ENCODE measurements at places on chromosomes 6 and 20. TPM values are rescaled to one million over a fixed set of nuclear protein-coding genes. Genes with fewer than 3 reads are reported as not detected.

CCDC170 gene
- 0.87 TPM for total RNA-seq

ARMH2 gene
- total RNA-seq, result not detected

TMEM74B gene
- 0.38 TPM for total RNA-seq

GHRH gene
- total RNA-seq, result not detected

PTGIS gene
- 3.8 TPM for total RNA-seq

GRCh38 chr6:35178932-35179832, 34.6 kb upstream of the SCUBE3 start:
- DNase-seq, result no peak

- DNase-seq, result no peak
Measured at GRCh38 chr6:44428682-44429081, 41.2 kb downstream of the CDC5L start.

DNA sequence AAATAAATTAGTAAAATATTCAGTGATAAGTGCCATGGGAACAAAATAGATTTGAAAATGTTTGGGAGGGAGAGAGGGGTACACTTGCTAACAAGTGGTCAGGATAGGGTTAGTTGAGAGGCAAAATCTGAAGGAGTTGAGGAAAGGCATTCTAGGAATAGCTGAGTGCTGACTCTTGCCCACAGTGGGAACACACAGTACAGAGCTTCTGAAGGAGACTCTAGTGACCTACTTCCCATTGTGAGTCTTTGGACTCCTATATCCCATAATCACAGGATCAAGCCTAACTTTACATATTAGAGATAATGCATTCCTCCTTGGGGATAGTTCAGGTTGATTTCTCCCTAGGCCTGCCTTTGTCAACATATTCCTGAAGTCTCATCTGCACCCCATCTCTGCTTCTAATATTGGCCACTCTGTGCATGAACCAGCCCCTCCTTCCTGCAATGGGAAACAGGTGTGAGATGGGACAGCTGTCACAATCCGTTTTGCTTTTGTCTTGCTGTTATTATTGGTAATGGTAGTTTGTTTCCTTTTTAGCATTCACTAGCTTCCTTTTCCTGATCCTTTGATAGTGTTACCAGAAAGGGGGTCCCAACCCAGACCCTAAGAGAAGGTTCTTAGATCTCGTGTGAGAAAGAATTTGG, 2.6 kb upstream of the TRIM38 start:
- no peak for DNase-seq

DNA sequence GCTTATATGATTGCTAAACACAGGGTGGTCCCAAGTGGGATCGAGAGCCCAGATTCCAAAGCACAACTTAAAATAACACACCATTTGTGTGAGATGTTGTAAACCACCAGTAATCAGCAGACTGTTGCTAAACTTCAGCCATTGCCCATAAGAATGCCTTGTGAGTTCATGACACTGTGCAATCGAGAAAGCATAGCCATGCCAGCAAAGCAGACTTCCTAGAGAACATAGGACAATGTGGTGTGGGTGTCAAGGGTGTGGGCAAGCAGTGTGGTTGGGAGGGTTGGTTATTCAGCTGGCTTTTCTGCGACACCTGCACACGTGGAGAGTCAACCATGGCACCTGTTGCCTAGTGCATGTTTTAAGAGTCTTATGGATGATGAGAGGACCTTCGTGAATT, 16.1 kb upstream of the CALHM6 start:
- no peak for DNase-seq

DNA sequence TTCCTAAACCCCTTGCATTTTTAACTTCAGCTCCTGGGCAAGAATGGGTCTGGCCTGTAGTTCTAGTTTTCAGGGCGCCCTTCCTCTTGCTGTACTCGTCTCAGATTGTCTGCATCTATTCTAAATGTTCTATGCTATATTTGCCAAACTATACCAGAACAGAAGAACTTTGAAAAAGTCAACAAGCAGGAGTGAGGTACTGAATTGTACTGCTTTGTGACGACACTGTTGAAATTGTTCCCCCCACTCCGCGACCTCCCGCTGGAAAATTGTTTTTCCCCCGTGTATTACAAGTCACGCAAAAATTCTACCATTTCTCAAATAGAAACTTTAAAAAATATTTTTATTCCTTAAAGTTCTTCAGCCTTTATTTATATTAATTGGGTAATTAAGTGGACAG, 73.9 kb downstream of the CBFA2T2 start:
- no peak for DNase-seq

DNA sequence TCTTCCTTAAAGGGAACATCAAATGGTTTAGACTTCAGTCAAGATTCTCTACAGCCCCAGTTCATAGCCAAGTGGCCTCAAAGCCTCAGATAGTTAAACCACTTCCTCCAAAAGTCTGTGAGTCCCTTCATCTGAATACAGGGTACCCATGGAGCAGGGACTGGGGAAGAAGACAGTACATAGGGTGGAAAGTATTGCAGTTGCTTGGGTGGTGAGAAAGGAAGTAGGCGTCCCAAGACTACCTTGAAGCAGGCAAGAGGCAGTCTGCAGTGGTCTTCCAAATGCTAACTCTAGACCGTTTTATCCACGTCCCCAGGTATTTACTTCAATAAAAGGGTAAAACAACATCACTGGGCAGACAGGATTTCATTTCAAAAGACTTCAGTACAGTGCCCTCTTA, 2.0 kb downstream of the FYN start:
- no peak for DNase-seq

DNA sequence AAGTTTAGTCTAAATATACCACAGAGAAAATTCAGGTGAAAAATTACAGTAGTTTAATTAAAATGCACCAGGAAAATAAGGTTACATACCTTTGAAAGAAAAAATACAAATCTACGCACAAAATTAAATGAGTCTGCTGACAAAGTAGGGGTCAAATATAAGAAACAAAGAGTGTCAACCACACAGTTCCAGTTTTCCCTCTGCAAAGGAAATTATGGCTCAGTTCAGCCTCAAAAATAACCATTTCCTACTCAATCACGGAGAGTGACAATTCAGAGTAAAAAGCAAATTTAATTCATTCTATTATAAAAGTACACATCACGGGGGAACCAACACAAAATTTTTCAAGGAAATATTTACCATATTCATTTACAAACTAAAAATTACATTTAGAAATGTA, 124.8 kb downstream of the PTPRK start:
- DNase-seq, result no peak
